ENCODE measurements at places on chromosomes 11 and 22. TPM values are rescaled to one million over a fixed set of nuclear protein-coding genes. Genes with fewer than 3 reads are reported as not detected.

DNA sequence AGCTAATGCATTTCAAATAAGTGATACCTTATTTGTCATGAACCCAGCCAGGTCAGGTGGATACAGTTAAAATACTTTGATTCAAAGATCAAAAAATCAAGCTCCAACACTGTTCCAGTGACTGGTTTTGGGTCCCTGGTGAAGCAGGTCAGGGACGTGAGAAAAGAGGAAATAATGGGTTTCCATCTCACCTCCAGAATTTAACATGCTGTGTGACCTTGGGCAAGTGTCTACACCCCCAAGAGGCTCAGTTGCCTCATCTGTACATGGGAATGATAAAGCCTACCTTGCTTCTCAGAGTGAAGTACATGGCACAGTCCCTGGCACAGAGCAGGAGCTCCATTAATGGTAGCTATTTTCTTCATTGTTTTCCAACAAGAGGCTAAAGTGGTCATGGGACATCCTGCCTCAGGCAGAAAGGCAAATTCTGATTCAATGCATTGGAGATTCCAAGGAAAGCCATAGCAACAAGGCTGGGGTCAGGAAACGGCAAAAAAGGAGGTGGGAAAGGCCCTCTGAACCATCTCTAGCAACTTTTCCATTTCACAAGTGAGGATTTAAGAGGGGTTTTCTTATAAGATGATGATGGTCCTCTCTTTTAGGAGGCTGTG lies 108.5 kb downstream of the CSNK2A3 start:
- no peak for DNase-seq

DNA sequence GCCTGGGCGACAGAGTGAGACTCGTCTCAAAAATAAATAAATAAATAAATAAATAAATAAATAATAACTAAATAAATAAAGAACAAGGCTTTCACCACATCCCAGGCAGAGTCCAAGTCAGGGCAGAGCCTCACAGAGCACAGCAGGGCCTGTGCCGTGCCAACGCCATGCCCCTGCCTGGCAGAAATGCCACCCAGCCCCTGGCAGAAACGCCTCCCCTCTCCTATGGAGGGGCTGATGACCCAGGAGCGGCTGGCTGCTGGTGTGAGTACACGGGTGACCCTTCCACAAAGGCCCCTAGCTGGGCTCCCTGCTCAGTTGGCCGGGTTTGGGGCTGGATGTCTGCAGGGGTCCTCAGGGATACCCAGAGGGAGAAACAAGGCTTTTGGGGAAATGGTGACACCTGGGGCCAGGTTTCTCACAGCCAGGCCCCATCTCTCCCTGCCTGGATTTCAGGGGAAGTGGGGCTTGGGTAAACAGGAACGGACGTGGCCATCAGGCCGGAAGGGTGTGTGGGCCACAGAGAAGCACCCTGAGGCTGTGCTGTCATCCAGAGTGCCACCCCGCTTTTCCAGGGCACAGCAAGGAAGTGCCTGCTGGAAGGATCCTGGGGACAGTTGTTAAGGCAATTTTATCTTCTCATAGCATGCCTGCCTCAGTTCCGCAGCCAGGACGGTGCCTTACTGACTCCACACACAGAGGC lies 5.1 kb downstream of the BID start:
- DNase-seq, result no peak

DNA sequence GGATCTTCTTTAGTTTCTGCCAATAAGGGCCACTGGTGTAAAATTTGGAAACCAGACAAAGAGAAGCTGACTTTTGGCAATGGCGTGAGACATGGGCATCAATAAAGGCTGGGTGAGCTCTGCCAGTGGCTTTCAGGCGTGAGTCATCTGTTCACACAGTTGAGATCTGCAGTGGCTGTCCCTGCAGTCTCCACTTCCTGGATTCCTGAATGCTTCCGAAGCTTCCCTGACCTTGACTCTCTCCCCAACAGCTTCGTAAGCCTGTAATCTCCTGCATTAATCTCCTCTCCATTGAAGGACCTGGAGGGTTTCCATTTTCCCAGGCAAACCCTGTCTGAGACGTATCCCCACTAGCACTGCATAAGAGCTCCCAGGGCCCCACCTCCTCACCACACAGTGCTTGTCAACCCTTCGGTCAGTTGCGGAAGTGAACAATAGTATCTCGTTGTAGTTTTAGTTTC lies 574.7 kb downstream of the TBC1D22A start:
- DNase-seq, result peak; percentile 34

DNA sequence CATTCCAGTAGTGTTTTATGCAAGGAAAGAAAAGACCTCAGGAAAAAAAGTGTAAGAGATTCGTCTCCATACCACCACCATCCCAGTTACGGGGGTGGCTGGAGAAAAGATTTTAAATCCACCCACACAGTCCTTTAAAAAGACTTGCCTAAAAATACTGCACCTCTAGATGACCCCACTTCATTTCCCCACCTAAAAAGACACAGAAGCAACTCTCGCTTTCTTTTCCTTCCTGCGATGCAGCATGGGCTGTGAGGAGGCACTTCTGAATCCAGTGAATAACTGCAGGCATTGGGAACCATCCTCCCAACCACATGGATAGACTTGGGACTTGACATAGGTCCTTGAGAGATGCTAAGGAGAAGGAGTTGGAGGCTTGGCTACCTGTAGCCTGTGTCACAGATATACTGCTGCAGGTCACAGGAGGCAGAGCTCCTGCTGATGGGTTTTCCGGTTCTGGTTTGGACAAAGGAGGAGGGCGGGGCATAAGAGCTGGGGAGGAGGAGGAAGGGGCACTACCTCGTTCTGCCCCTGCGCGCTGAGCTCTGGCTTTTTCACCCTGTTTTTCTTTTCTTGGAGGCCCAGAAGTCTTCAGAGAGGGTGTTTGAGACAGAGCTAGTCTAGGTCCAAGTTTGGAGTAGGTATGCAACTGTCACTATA lies 285.9 kb downstream of the NTM start:
- no peak for DNase-seq

- DNase-seq, result no peak
Measured at GRCh38 chr11:99489581-99489980, 468.8 kb downstream of the CNTN5 start.

GRCh38 chr11:70737816-70738630 lies 339.7 kb downstream of the CTTN start:
- no peak for DNase-seq

DNA sequence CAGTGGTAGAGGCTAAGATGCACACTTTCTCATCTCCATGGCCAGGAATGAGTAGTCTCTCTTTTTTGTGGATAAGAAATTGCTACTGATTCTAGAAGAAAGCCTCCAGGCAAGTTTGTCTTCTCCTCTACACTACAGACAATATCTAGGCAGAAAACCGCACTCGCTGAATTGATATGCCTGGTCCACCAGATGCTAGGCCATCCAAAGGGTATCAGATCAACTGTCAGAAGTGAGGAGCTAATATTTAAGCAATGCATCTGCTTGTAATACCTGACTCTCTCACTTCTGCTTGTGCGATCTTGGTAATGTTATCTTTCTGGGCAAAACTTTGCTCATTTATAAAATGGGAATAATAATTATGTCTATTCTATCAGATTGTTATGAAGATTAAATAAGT lies 45.0 kb downstream of the CASP12 start:
- no peak for DNase-seq

GRCh38 chr11:66363805-66364535 lies 7.6 kb downstream of the SLC29A2 start:
- DNase-seq, result no peak

DNA sequence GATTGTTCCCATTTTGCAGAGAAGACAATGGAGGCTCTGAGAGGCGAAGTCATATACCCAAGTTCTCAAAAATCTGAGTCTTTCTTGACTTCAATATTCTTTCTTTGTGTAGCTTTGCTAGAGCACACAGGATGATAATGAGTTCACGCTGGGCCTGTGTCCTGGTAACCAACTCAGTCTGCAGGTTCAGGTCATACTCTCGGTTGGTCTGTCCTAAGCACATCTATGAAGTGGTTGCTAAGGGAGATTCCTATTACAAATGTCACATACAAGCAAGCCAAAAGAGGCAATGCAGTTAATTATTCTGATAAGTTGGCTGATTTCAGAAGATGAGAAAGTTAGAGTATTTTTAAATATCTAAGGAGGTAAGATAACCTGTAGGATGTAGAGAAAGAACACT lies 481.0 kb downstream of the SOX6 start:
- DNase-seq, result no peak

DNA sequence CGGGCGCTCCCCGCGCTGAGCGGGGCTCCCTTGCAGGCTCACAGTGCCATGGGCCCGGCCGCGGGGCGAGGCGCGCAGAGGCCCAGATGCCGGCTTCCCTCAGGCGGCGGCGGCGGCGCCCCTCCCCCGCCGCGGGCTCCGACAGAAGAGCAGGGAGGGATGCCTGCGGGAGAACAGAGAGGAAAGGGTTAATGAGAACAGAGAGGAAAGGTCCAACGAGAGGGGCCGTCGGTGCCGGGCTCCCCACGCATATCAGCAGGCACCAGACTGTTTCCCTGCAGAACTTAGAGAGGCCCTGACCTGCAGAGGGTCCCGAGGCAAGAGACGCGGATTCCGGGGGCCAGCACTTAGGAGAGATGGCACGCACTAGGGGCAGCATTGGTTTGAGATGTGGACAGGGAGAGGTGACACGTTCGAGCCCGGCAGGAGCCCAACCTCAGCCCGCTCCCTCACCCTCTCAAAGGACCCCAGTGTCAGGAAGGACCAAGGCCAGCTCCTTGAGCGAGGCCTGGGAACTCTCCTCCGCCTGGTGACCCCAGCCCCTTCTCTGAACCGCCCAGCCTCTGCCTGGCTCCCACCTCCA lies 9.1 kb downstream of the NRXN2 start:
- DNase-seq, result no peak

GRCh38 chr11:122345586-122345985 lies 229.6 kb upstream of the BLID start:
- DNase-seq, result no peak

DNA sequence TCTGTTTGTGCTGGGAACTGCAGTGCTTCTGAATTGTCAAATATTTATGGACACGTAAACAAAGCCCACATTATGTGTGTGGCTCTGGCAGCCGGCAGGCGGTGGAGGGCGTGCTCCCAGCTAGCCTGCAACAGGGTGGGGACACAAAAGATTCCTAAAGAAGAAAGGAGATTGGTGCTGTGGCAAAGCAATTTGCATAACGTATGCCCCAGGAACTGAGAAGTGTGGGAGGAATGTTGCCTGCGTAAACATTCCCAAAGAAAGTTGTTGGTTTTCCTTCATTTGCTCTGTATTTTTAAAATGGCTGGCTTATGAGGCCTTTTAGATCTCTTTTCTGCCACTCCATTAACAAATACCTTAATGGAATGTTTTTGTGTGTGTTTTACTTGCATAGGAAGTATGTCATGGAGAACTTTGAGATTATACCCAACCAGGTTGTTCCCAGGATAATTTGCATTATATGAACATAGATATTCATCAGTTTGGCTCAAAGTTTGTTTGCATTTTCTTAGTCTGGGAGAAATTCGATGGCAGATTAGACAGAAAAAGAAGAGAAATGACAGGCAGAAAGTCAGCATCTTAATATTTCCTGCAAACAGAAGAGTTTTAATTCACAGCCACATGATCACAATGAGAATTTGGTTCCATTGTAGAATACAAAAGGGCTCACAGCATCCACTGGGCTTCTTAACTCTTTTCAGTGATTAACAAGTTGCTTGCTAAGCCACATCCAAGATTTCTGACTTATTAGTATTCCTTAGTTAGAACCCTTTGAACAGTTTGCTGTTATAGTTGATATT lies 41.8 kb upstream of the DLAT start:
- no peak for DNase-seq

The CDKN1C gene
- 4.2 TPM for total RNA-seq

The SPDYC gene
- not detected for total RNA-seq

The CCDC73 gene
- total RNA-seq, result not detected

The PNPLA5 gene
- total RNA-seq, result not detected

Measured in fibroblast of the aortic adventitia (primary cell).